Activated naive CD4-positive, alpha-beta T cell treated with anti-CD3 and anti-CD28 coated beads for 36 hours (primary cell): ENCODE measurements at places on chromosomes 3 and 15. TPM values are rescaled to one million over a fixed set of nuclear protein-coding genes. Genes with fewer than 3 reads are reported as not detected.

TIMP4 gene
- total RNA-seq, result not detected

- H3K27ac ChIP-seq, result no peak overlapping the region
- DNase-seq, result no peak
- peaks cover 9% of the 10 kb centered on the region for H3K36me3 ChIP-seq
- H3K4me3 ChIP-seq, result no peak overlapping the region
- no peaks in the 10 kb centered on the region for H3K27me3 ChIP-seq
Measured at GRCh38 chr3:33130144-33130543, 16.3 kb downstream of the CRTAP start.

WDR5B gene
- 2.9 TPM for total RNA-seq

GRCh38 chr3:129248286-129248979, 973 bp upstream of the COPG1 start:
- peak overlapping the region; percentile 89 for H3K27ac ChIP-seq
- peaks cover 33% of the 10 kb centered on the region for H3K4me1 ChIP-seq
- peak overlapping the region; percentile 95 for H3K4me3 ChIP-seq

- H3K27me3 ChIP-seq, result no peaks in the 10 kb centered on the region
- H3K36me3 ChIP-seq, result no peaks in the 10 kb centered on the region
- no peak for DNase-seq
- no peak overlapping the region for H3K27ac ChIP-seq
Measured at GRCh38 chr15:69722924-69723323, 270.3 kb downstream of the RPLP1 start.

DNA sequence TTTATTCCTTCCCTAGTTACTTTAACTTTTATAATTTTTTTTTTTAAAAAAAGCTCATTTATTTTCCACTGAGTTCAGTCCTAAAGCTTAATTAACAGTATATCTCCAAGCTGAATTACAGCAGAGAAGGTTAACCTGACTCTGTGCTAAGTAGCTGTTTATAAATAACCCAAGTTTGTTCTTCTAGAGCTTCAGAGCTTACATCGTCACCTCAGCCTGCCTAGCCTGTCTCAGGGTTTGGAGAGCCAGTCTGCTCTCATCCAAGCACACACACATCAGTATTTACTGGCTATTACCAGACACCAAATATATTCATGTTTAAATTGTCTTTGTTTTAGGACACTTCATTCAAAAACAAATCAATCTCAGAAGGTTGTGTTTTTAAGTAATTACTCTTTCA, 154.9 kb downstream of the CDIN1 start:
- no peak overlapping the region for H3K4me3 ChIP-seq
- H3K27ac ChIP-seq, result no peak overlapping the region
- DNase-seq, result no peak
- no peaks in the 10 kb centered on the region for H3K4me1 ChIP-seq
- H3K36me3 ChIP-seq, result peaks cover 11% of the 10 kb centered on the region
- H3K27me3 ChIP-seq, result no peaks in the 10 kb centered on the region

DNA sequence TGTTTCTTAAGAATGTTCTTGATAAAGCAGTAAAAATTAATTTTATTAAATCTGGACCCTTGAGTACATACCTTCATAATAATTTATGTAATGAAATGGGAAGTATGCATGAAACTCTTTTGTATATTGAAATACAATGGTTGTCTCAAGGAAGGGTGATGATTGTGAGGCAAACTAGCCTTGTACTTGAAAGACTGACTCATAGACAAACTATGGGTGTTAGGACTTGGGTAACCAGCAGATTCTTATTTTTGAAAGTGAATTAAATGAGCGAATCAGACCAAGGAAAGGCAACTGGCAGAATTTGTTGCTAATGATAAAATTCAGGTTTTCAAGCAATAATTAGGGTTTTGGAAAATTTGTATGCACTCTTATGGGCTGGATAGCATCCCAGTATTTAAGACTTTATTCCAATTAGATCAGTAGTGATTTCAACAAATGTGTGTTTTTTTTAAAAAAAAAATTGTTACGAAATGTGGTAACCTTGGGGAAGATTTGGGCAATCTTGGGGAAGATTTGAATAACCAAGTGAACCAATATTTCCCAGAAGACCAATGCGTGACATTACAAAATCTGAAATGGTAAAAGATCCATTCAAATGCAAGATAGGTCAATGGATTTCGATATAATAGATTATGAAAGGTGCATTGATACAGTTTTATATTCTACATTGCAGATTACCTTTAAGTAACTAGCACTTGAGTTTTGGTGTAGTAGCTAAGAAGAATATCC, 42.0 kb downstream of the ATP2C1 start:
- no peaks in the 10 kb centered on the region for H3K27me3 ChIP-seq
- no peak overlapping the region for H3K4me3 ChIP-seq
- H3K4me1 ChIP-seq, result peaks cover 4% of the 10 kb centered on the region
- H3K27ac ChIP-seq, result no peak overlapping the region
- peaks cover 27% of the 10 kb centered on the region for H3K36me3 ChIP-seq

SLCO3A1 gene
- total RNA-seq, result 3.1 TPM

TFDP2 gene
- total RNA-seq, result 25.0 TPM

DNA sequence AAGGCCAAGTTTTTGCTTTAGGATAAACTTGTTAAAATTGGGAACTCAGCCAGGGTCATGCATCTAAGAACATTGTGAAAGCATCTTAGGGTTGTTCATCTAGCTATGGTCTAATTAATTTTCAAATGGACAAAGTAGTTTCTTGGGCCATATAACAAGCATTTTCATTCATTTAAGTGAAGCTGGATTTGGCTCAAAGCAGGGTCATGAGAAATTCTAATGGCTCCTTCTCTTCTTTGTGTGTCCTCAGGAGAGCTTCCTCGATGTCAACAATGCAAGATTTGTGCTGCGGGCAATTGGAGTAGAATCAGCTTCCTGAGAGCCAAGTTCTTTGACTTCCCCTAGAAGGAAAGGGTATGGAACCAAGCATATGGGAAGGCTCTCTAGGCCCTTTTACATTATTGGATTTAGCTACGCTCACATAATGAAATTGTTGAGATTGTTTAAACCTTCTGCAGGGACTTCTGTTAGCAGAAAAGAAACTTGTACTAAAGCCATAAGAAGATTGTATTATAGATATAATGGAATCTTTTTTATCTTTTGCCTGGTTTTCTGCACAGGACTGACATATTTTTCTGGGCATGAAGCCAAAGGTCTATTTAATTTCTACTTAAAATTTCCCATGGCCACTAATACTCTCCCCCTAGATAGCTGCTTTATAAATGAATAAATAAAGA, 1.8 kb upstream of the SAMMSON start:
- H3K4me1 ChIP-seq, result no peaks in the 10 kb centered on the region
- H3K4me3 ChIP-seq, result no peak overlapping the region
- no peak for DNase-seq
- no peak overlapping the region for H3K27ac ChIP-seq
- no peaks in the 10 kb centered on the region for H3K36me3 ChIP-seq
- H3K27me3 ChIP-seq, result peaks cover 3% of the 10 kb centered on the region

RPS17 gene
- 3,025 TPM for total RNA-seq

DNA sequence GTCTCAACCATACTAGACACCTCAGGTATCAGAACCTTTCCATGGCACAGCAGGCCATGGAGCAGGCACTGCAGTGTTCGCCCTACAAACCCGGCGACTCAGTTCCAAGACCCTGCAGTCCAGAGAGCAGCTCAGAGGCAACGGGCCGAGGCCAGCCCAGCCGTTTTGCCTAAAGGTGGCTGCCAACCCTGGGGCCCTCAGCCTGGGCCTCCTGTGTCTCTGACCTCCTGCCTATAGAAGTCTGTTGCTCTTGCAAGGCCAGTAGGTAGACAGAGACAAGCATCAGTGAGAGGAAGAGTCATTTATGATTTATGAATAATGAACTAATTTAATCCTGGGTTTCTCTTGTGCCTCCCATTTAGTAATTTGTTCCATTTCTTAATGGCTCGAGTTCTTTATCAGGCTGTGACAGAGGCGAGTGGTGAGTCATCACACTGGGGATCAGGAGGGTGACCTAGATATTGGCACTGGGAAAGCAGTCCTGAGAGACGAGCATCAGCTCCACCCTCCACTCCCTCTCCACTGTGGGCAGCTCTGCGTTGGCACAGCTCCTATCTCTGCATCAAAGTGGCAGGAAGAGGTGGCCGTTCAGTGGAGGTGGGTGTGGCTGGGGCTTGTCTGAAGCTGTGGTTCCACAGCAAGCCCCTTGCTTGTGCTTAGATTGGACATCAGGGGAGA, 79.8 kb downstream of the ABHD5 start:
- H3K36me3 ChIP-seq, result no peaks in the 10 kb centered on the region
- H3K27ac ChIP-seq, result no peak overlapping the region
- H3K27me3 ChIP-seq, result peaks cover 6% of the 10 kb centered on the region
- H3K4me1 ChIP-seq, result peaks cover 16% of the 10 kb centered on the region

- H3K4me1 ChIP-seq, result peaks cover 3% of the 10 kb centered on the region
- no peaks in the 10 kb centered on the region for H3K36me3 ChIP-seq
- no peak overlapping the region for H3K4me3 ChIP-seq
- no peak for DNase-seq
Measured at GRCh38 chr15:70186152-70186551, 88.4 kb upstream of the TLE3 start.

DUOX2 gene
- not detected for total RNA-seq

DNA sequence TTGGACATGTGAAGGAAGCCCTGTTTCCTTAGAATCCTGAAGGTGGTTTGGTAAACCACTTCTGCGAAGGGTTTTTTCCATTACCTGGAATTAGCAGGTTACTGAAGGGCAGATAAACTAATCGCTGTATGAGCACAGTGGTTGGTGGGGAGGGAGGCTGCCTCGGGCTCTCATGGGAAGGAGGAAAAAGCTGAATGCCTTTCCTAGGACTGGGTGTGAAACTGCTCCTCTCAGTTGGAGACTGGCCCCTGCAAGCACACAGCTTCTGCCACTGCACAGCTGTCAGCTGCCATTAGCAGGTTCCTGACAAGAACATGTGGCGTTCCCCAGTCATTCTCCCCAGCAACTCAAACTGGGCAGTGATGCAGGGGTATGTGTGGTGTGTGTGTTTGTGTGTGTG, 376.3 kb downstream of the GAP43 start:
- no peaks in the 10 kb centered on the region for H3K4me1 ChIP-seq
- H3K27ac ChIP-seq, result no peak overlapping the region
- H3K36me3 ChIP-seq, result no peaks in the 10 kb centered on the region
- H3K4me3 ChIP-seq, result no peak overlapping the region
- H3K27me3 ChIP-seq, result no peaks in the 10 kb centered on the region

SOX14 gene
- total RNA-seq, result not detected

PBRM1 gene
- 57.7 TPM for total RNA-seq

MUSTN1 gene
- 0.57 TPM for total RNA-seq

- H3K27me3 ChIP-seq, result peaks cover 8% of the 10 kb centered on the region
- no peak overlapping the region for H3K27ac ChIP-seq
- DNase-seq, result no peak
Measured at GRCh38 chr3:194871143-194871863, 185.6 kb downstream of the FAM43A start.

RARB gene
- not detected for total RNA-seq

CAPN7 gene
- 26.1 TPM for total RNA-seq

DNA sequence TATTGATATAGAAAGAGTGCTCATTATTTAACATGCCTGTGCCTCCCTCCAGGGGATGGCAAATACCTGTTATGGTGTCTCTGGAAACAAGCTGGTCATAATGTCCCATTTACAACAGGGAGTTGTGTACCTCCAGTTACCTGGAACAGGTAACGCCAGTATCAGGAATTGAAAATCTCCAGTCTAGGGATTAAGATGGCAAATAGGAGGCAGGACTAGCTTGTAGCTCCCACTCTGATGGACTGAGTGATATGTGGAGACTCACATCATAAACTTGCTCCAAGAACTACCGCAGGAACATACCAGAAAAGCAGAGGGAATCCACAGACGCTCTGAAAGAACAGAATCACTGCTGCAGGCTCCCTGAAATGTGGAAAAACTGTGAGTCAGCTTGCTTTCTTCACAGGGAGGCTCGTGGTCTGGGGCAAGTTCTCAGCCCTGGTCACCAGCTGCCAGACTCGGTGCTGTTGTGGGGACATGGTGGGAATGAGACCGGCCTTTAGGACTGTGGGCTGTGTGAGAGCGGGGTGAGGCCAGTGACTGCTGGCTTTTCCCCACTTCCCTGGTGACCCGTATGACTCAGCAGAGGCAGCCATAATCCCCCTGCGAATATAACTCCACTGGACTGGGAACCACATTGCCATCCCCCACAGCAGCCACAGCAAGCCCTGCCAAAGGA, 97.4 kb downstream of the KCNAB1 start:
- no peak overlapping the region for H3K4me3 ChIP-seq
- no peaks in the 10 kb centered on the region for H3K4me1 ChIP-seq
- no peak overlapping the region for H3K27ac ChIP-seq
- DNase-seq, result no peak

GOLGA6L4 gene
- total RNA-seq, result 0.76 TPM

DNA sequence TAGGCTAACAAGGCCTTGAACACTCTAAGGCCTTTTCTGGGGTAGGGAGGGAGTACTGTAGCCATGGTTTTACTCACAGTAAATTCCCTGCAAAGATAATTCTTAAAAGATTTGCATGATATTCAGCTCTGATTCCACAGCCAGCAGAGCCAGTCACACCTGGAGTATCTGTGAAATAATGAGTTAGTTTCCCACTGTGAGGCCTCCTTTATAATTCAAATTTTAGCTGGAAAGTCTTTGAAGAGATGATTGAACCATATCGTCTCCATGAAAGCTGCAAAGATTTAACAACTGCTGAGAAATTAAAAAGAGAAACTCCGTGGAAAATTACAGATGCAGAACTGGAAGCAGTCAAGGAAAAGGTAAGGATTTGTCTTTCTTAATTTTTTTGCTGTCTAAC, 32.3 kb upstream of the DUT start:
- H3K36me3 ChIP-seq, result no peaks in the 10 kb centered on the region
- H3K27me3 ChIP-seq, result no peaks in the 10 kb centered on the region
- no peaks in the 10 kb centered on the region for H3K4me1 ChIP-seq
- H3K27ac ChIP-seq, result no peak overlapping the region
- DNase-seq, result no peak
- H3K4me3 ChIP-seq, result no peak overlapping the region

GRCh38 chr3:58798312-58798711, 131.7 kb upstream of the FAM3D start:
- peaks cover 5% of the 10 kb centered on the region for H3K27me3 ChIP-seq
- no peak for DNase-seq
- no peaks in the 10 kb centered on the region for H3K36me3 ChIP-seq
- H3K27ac ChIP-seq, result no peak overlapping the region
- H3K4me1 ChIP-seq, result no peaks in the 10 kb centered on the region
- no peak overlapping the region for H3K4me3 ChIP-seq

DNA sequence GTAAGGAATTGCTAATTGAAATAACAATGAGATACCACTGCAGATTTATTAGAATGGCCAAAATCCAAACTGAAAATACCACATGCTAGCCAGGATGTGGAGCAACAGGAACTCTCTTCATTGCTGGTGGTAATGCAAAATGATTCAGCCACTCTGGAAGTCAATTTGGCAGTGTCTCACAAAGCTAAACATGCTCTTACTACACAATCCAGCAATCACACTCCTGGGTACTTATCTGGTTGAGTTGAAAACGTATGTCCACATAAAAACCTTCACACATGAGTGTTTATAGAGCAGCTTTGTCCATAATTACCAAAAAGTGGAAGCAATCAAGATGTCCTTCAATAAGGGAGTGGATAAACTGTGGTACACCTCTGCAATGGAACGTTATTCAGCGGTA, 113.3 kb downstream of the SMAD6 start:
- no peaks in the 10 kb centered on the region for H3K27me3 ChIP-seq
- H3K4me1 ChIP-seq, result no peaks in the 10 kb centered on the region
- H3K4me3 ChIP-seq, result no peak overlapping the region
- no peak overlapping the region for H3K27ac ChIP-seq

GRCh38 chr3:197521277-197522182, 34.2 kb downstream of the BDH1 start:
- no peak overlapping the region for H3K4me3 ChIP-seq
- DNase-seq, result no peak
- H3K27ac ChIP-seq, result no peak overlapping the region
- H3K4me1 ChIP-seq, result peaks cover 9% of the 10 kb centered on the region
- H3K36me3 ChIP-seq, result peaks cover 22% of the 10 kb centered on the region

GRCh38 chr3:170560296-170560695, 25.6 kb downstream of the SLC7A14 start:
- H3K4me1 ChIP-seq, result peaks cover 8% of the 10 kb centered on the region
- H3K27me3 ChIP-seq, result peaks cover 10% of the 10 kb centered on the region
- no peak overlapping the region for H3K27ac ChIP-seq
- no peak overlapping the region for H3K4me3 ChIP-seq
- H3K36me3 ChIP-seq, result no peaks in the 10 kb centered on the region
